ENCODE measurements at places on chromosomes 6 and 20.

- no peak for DNase-seq
Measured at GRCh38 chr6:84390334-84390733, 162.9 kb upstream of the CEP162 start.

GRCh38 chr20:8780915-8781314 is 288.0 kb upstream of the PLCB4 start:
- no peak for DNase-seq

DNA sequence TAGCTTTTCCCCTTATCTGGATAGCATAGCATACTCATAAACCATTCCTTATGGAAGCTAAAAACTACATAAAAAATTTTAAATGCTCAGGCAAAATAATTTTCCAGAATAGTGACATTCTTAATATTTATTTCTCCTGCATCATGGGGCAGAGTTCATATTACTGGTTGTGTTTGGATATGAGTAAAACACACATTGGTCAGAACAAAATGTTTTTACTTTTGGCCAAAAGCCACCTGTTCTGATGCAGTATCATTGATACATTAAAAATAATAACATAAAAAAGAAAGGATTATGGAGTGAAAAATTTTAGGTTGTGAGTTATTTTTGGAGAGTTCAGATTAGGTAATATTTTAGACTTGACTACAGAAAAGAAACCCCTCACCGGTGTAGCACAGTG is 33.6 kb downstream of the TRAM2 start:
- no peak for DNase-seq

DNA sequence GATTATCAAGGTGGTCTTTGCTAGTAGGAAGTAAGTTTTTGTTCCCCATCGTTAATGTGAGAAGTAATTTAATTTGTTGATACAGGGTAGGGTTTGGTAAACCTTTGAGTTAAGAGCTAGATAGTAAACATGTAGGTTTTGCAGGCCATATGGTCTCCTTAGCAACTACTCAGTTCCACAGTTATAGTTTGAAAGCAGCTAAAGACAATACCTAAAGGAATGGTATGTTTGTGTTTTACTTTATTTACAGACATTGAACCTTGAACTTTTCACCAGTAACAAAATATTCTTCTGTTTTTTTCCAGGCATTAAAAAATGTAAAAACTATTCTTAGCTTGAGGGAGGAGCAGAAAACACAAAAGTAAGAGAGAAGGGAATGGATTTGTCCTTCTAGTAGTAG is 1.7 kb downstream of the CAP2 start:
- no peak for DNase-seq

GRCh38 chr20:17021481-17021880 is 205.4 kb upstream of the PCSK2 start:
- no peak for DNase-seq

- DNase-seq, result no peak
Measured at GRCh38 chr6:127446356-127446755, 12.8 kb downstream of the KIAA0408 start.

DNA sequence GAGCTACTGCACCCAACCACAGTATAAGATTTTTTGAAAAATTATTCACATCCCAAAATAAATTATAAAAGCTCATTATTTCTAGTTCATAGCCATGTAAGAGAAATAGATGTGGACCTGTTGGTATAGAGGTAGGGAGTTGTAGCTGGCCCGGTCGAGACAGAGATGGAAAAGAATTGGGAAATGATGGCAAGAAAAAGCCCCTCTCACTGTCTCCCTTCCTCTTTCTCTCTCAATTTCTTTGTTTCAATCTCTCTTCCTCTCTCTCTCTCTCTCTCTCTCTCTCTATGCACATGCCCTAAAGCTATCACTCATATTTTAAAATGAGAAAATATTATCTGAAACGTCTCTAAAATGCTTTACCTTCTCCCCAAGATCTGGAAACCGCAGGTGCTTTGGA is 80.7 kb upstream of the CD83 start:
- DNase-seq, result no peak

DNA sequence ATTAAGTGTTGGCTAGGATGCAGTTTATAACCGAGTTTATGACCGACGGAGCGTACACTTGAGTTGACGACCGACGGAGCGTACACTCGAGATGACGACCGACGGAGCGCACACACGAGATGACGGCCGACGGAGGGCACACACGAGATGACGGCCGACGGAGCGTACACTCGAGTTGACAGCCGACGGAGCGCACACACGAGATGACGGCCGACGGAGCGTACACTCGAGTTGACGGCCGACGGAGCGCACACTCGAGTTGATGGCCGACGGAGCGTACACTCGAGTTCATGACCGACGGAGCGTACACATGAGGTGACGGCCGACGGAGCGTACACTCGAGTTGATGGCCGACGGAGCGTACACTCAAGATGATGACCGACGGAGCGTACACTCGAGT is 119.8 kb downstream of the HUS1B start:
- no peak for DNase-seq

DNA sequence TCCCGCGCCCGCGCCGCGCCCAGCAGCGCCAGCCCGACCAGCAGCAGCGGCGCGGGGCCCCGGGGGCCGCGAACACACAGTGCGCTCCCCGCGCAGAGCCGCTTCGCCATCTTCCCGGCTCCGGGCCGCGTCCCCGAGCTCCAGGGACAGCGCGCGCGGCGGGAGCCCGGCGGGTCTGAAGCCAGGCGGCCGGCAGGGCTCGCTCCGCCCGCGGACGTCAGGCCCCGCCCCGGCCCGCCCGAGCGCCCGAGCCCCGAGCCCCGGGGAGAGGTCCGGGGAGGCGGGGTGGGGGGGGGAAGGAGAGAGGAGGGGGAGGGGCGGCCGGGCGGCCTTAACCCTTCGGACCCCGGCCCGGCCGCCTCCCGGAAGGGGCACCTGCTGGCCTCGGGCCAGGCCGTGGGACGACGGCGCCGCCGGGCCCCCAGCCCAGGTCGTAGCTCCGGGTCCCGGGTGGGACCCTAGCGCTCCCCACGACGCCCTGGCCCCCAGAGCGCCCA is at the start of gene LAMA5:
TSS of gene LAMA5 (minus strand) at position 177 of the 497 bp plus-strand sequence. CDS start at position 110, 67 bp downstream.
- DNase-seq, result no peak

Data from A549 (cell line).